ENCODE measurements at places on chromosomes 7 and 10.

GRCh38 chr7:19060761-19061259 lies 56.6 kb downstream of the TWIST1 start:
- no peak for DNase-seq

GRCh38 chr10:77501152-77501845 lies 136.3 kb downstream of the KCNMA1 start:
- DNase-seq: peak; percentile 82

DNA sequence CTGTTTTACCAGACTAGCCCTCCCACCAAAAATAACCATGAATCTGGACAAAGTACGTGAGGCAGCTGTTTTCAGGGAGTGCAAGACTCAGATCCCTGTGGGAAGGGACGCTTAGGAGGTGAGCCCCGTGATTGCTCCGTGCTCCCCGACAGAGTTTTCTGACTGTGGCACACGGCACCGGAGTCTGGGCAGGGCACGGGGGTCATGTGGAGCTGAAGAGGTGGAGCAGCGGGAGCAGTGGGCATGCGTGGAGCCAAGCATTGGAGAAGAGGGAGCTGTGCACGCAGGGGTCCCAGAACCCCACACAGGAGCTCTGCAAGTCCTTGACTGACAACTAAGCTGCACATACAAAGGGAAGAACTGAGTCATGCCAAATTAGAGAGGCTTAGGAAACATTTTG lies 11.1 kb upstream of the CAMK2B start:
- no peak for DNase-seq

DNA sequence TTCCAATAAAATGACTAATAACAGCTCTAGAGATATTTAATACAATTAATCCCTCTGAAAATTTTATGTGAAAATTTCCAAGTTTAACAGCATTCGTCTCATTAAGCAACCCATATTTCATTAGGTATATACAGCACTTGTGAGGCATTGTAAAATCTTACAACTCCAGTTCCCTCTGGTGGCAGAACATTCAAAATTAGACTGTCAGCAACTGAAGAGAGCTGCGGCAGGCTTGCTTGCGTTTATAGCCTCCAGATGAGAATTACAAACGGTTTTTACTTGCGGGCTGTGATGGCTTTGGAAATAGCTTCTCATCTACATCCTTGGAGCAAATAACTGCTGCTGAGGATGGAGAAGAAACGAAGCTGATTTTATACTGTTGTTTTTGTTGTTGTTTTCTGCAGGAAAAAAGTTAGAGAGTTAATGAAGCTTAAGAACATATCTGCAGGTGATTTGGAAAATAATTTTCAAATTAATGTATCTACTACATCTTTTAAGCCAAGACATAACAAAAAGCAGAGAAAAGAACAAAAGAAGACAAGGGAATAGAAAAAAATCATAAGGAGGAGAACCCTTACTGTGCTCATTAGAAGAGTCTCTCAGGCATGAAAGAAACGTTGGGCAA lies 171.3 kb downstream of the MAGI2 start:
- peak; percentile 29 for DNase-seq

DNA sequence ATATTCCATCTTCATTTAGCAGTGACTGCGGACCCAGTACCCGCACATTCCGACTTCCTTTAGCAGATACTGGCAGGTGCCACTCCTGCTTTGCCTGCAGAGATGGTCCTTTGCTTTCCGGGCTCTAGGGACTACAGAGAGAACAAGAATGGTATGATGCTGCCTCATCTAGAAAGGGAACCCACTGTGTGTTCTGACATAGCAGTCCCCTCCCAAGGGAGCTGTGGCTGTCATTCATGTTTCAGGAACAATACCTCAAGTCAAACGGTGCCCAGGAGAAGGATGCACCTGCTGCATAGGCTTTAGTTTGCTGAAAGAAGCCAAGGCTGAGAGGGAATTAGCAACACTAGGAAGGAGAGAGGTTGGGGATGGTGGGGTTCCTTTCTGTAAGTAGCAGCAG lies 15.9 kb upstream of the TMEM72 start:
- DNase-seq: no peak

- DNase-seq: no peak
Measured at GRCh38 chr7:140540136-140540777, 61.0 kb upstream of the MKRN1 start.

- DNase-seq: no peak
Measured at GRCh38 chr7:3928727-3929515, 627.9 kb downstream of the SDK1 start.

DNA sequence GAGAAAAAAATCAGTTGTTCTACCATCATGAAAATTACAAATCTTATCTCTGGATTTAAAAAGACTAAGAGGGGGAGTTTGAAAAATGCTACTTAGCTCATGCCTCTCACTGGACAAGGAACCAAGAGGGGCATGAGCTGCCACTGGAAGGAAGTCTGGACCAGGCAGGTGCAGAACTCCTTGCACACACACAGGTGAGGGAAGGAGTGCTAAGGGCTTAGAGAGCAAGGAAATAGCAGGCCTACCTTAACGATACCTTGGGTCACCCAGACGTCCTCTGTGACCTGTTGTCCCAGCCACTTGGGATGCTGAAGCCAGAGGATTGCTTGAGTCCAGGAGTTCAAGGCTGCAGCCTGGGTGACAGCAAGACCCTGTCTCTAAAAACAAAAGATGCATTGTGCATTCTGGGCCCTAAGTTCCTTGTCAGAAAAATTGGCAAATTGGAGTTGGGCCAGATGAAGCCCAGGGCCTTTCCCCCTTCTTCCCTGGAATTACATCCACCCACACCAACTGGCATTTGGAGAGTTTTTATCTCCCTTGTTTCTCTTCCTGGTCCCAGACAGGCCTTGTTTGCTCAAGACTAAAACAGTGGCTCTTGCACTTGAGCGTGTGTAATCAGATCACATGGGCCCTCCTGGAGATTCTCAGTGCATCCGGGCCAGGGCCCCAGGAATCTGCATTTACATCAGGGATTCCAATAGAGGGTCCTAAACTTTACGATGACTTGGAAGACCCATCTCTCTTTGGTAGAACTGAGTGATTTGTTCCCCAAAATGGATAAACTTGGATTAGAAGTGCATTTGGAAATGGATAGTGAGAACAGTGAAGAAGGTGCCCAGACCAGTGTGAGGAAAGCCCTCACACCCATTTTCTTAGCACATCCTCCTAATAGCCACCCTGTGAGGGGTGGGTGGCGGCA lies 3.0 kb downstream of the DDIT4 start:
- DNase-seq: no peak

DNA sequence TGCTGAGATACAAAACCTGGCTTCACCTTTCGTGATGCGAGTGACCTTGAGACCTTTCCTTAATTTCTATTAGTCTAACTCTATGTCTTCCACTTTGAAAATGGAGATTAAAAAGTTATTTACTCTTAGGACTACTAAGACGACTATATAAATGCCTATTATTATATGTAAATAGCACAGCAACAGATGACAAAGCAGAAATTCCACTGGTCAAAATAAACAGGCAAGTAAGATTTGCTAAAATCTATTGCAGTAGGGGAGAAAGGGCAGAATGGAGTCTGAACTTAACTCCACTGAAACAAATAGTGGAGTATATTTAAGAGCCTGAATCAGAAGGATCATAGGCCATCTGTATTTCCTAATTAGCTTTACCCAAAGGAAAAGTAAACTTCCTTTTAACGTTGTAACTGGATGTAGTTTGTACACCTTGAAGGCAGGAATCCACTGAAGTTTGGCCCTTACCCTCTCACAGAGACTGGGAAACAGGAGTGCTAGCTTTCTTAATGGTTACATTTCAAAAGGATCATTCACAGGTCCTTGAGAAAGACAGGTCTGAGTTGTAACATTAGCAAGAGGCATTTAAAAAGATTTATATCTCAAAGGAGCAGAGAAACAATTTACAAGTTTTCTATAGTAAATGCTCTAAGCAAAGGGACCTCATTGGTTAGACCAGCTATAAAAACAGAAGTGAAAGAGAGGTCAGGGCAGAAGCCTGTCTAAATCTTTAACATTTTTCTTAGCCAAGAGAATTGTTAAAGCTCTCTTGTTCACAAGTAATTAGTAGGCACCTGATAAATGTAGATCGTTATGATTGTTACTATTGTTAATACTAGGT lies 332.5 kb downstream of the ZWINT start:
- no peak for DNase-seq

- no peak for DNase-seq
Measured at GRCh38 chr7:149845257-149845980, 7.2 kb downstream of the ZNF862 start.

DNA sequence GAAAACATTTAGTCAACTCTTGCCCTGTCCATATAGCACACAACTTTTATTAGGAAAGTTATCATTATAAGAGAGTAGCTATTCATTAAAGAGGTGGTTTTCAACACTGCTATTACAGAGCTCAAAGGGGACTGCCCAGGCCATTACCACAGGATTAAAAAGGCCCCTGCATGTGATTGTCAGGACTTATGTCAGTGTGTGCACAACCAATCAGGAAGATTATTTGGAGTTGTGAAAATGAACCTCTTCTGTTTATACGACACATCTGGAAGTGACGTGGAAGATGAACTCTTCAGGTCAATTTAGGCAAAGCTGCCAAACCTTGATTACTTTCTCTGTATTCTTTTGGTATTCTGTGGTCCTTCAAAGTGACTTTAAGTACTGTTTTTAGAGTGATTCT lies 14.7 kb downstream of the CCNY start:
- DNase-seq: no peak

GRCh38 chr7:156232931-156233705 lies 407.5 kb upstream of the RNF32 start:
- DNase-seq: no peak

- no peak for DNase-seq
Measured at GRCh38 chr7:116592445-116592844, 67.6 kb downstream of the CAV1 start.

DNA sequence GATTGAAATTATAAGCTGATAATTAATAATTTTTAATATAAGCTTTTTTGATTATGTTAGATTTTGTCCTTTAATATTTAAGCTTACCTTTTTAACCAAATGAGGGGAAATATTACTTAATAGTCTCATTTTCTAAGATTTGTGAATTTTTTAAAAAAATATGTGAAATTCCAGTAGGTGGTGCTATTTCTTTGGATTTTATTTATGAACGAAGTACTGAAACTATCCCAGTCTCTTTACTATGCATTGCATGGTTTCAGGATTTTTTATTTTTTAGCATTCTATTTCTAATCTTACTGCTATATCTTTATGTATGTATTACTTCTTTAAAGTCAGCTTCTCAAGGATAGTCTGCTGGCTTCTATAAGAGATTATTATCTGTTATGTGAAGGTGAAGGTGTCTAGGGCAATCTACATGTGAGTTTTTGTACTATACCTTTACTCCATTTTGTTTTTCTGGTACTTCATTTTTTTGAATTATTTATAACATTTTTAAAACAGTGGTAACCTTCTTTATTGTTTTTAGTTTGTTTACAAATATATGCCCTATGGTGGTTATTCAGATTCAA lies 78.3 kb downstream of the ATRNL1 start:
- no peak for DNase-seq

DNA sequence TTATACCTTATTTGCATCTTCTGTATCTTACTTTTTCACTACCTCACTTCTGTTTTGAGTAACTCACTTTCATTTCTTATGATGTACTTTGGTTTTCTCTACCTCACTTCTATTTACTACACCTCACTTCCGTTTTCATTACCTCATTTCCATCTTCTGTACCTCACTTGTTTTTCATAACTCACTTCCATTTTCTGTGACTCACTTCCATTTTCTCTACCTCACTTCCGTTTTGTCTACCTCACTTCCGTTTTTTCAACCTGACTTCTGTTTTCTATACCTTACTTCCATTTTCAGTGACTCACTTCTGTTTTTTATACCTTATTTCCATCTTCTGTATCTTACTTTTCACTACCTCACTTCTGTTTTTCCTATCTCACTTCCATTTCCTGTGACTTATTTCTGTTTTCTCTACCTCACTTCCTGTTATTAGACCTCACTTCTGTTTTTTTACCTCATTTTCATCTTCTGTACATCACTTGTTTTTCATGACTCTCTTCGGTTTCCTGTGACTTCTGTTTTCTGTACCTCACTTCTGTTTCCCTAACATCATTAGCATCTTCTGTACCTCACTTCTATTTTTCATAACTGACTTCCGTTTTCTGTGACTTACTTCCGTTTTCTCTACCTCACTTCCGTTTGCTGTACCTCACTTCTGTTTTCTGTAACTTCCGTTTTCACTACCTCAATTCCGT lies 493.1 kb upstream of the AKR1E2 start:
- no peak for DNase-seq

GRCh38 chr7:157124690-157125089 lies 14.0 kb upstream of the UBE3C start:
- no peak for DNase-seq

DNA sequence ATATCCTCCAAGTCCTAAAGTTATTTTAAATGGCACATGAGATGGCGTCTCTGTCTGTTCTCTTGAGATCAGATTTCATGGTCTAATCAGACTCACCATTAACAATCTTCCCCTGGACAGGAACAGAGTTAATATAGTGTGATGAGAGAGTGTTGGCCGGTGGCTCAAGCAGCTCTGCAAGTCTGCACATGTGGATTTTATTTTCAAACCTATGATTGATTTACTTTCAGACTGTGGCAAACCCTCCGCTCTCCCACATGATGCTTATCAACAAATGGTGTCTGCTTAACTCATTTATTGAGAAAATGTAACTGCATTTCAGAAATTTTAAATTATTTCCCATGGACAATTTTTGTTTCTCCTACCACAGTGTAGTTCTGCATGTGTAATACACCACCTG lies 46.5 kb upstream of the HGF start:
- DNase-seq: no peak

- peak; percentile 33 for DNase-seq
Measured at GRCh38 chr10:34655286-34656170, 159.6 kb downstream of the PARD3 start.

- DNase-seq: no peak
Measured at GRCh38 chr7:69892790-69893189, 294.5 kb downstream of the AUTS2 start.

- peak; percentile 93 for DNase-seq
Measured at GRCh38 chr10:133258818-133259601, 17.7 kb downstream of the ADAM8 start.

DNA sequence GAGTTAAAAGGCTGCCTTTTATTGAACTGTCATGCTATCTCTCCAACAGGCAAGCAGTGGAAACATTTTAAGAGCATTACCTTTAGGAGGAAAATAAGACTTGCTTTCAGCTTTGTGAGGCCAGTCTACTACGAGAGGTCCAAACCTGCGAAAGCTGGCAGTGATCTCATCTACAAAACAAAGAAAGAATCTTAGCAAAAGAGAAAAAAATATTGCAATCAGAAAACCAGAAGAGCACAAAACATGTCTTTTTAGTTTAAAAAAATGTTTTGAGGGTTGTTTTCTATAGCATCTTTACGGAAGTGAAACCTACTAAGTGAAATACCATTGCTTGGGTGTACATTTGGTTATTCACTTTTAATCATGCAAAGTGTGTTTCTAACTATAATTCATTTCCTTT lies 147.9 kb downstream of the CPEB3 start:
- DNase-seq: no peak

- no peak for DNase-seq
Measured at GRCh38 chr7:36091874-36092176, 61.2 kb upstream of the EEPD1 start.

DNA sequence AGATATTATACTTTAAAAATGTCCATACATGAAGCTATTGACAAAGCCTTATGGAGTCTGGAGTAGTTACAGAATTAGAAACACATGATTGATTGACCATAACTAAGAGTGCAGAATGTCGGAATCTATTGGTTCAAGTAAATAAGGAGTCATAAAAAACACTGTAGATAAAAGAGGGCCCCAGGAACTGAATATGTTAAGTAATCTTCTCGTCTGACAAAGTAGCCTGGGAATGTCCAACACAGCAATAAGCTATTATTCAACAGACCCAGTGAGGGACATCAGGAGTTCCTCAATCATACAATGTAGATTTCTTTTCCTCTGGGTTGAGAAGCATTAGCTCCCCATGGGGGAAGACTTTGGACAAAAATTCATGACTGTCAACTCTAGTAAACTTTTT lies 782.0 kb downstream of the SUGCT start:
- no peak for DNase-seq
